Stimulated activated CD4-positive, alpha-beta T cell treated with anti-CD3 and anti-CD28 coated beads, Interleukin-4, amount 100 ng/mL, for 4 hours (primary cell): ENCODE measurements at places on chromosomes 3 and 15.

- DNase-seq: peak; percentile 18
Measured at GRCh38 chr15:92011611-92012367, 158.3 kb downstream of the SLCO3A1 start.

- DNase-seq: no peak
Measured at GRCh38 chr3:171564748-171565480, 104.7 kb upstream of the TNIK start.

DNA sequence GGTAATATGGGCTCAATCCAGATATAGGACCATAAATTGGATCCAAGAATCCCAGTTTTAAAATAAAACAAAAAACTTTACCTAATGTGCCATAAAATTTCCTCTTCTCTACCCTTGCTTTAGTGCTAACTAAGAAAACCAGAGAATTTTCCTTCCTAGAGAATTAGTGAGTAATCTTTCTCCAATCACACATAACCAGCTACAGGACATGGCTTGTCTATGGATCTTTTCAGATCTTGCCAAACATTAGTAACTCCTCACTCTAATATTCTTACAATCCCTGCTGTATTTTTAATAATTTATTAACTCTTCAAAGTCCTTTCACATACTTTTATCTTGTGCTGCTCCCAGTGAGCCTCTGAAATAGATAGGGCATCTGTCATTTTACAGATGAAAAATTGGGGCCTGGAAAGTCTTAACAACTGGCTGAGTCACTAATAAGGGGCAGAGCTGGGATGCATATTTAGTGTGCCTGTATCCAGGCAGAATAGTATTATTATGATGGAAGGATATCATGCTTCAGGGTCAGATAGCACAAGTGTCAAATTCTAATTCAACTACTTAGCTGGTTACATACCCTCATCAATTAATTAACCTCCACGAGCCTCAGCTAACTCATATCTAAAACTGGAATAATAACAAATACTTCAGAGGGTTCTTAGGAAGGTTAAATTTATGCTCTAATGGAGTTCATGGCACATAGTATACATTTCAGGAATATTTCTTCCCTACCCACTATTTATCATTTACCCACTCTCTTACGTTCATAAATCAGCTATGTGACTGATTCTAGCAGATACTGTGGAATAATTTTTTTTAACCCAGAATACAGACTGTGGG lies 5.6 kb downstream of the ZBED2 start:
- no peak for DNase-seq

DNA sequence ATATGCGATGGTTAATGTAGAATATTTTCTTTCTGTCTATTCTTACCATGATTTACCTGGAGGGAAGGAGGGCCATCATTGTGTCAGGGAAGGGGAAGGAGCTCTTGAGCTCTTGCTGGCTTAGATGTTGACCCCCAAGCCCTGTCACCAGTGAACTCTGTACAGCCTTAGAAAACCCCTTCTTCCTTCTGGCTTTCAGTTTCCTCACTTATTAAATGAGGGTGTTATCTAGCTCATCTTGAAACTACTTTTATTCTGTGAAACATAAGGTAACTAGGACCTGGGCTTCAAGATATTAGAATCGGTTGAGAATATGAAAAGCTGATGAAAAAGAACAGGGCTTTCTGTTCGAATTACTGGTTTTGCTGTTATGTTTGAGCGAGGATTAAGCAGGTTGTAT lies 25.1 kb upstream of the UTS2B start:
- no peak for DNase-seq

DNA sequence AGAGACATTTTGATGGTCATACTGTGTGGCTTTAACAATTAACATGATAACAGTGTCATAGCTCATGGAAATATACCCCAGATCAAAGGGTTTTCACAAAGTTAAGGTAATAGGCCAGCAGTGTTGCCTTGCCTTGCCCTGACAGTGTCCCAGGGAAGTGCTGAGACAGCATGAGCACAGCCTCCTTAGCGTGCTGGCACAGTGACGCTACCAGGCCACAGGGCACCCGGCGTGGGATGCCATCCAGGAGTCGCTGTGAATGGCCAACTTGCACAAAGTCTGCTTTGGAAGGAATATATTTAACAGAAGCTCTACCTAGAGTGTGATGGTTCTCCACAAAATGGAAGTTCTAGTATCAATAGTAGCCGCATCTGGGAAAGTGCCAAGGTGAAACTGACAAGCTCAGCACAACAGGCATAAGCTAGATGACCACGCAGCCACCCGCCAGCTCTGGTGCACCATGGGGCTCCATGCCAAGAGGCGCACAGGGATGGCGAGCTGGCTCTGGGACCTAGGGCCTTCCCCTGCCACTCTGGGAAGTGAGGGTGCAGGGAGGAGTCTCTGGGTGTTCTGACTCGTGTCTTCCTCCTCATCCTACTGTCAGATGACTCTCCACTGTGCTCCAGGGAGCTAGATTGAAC lies 86.2 kb downstream of the GABRB3 start:
- DNase-seq: no peak

DNA sequence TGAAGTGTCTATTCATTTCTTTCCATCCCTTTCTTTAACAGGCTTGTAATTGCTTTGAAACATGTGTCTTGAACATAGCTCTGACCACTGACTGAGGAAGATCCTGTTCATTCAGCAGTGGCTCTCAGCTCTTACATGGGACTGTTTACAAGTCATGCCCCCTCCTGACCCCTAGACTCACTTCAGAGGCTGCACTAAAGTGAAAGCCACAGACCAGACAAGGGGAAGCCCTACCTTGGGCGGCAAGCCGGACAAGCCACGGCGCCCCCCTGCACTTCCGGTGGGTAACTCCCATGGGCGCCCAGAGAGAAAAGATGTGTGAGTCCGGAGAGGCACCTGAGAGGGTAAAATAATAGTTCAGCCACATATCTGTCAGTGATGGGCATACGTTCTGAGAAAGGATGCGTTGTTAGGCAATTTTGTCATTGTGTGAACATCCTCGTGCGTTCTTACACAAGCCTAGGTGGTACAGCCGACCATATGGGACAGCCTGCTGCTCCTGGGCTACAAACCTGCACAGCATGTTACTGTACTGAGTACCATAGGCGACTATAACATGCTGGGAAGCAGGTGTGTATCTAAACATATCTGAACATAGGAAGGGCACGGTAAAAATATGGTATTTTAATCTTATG lies 116.2 kb downstream of the CHSY1 start:
- no peak for DNase-seq

- DNase-seq: no peak
Measured at GRCh38 chr15:89980896-89981295, 20.2 kb upstream of the ZNF710 start.

GRCh38 chr3:46845397-46845859 lies 17.8 kb downstream of the MYL3 start:
- DNase-seq: no peak

DNA sequence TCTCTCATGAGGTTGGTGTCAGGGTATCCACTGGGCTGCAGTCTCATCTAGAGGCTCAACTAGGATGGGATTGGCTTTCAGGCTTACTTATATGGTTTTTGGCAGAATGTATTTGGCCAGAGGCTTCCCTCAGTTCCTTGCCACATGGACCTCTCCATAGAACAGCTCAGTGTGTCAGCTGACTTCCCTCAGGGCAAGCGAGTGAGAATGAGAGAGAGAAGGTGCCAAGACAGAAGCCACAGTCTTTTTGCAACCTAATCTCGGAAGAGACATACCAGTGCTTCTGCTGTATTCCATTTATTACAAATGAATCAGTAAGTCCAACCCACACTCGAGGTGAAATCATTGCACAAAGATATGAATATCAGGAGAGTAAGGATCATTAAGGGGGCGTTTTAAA lies 129.2 kb downstream of the CCNL1 start:
- DNase-seq: no peak

GRCh38 chr15:91886878-91887277 lies 33.4 kb downstream of the SLCO3A1 start:
- no peak for DNase-seq

DNA sequence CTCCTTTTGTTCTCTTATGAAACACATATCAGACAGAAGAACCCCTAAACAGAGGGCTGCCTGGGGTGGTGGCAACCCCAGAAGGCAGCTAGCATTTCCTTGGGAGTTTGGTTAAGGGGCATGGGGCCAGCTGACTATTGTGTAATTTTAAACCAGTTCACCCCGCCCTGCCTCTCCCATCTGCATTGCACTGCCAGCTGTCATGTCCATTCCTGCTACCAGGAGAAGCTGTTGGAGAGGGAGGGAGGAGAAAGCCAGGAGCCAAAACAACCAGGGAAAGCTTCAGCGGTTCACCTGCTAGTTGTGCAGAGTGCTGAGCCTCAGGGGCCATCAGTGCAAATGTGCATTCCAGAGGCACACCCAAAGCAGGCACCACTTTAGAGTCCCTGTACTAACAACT lies 47.6 kb upstream of the ATP1B3 start:
- DNase-seq: no peak

DNA sequence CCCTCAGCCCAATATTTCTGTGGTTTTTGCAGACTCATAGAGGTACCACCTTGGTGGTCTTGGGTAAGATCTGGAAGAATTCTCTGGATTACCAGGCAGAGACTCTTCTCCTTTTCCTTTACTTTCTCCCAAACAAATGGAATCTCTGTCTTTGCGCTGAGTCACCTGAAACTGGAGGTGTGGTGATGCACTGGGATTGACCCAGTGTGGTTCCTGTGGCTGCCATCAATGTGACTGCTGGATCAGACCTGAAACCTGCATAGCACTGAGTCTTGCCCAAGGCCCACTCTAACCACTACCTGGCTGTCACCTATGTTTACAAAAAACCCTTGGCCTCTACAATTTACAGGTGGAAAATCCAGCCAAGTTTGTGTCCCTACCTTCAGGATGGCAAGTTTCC lies 295.3 kb downstream of the RBMS3 start:
- no peak for DNase-seq

DNA sequence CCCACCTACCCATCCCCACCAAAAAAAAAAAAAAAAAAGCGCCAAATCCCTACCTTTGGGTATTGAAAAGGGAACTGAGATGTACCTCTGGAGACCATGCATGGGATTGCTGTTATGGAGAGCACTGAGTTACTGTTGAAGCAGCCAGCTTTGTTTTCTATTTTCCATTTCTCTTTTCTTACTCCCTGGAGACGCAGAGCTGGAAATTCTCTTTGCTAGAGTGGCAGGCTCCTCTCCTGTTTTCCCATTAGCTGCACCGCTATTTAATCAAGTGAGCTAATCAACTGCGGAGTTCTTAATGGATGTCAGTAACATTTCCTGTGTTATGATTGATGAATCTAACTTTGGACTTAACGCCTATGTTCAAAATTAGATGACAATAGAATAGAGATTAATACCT lies 136.1 kb upstream of the LMCD1 start:
- DNase-seq: no peak

- no peak for DNase-seq
Measured at GRCh38 chr3:79514069-79514468, 253.7 kb downstream of the ROBO1 start.

DNA sequence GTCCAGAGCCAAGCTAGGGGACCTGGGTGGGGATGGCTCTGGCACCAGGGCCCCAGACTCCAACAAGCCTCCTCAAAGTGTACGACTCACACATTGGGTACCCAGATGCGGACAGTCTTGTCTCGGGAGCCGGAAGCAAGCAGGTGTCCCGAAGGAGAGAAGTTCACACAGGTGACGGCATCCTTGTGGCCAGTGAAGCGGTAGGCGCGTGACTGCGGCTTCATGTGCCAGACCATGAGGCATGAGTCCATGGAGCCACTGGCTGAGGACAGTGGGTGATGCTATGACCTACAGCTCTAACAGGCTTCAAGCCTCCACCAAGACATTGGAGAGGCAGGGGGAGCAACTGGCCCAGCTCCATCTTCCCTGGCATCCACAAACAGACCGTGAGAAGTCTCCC lies 4.5 kb downstream of the POC1A start:
- DNase-seq: no peak

DNA sequence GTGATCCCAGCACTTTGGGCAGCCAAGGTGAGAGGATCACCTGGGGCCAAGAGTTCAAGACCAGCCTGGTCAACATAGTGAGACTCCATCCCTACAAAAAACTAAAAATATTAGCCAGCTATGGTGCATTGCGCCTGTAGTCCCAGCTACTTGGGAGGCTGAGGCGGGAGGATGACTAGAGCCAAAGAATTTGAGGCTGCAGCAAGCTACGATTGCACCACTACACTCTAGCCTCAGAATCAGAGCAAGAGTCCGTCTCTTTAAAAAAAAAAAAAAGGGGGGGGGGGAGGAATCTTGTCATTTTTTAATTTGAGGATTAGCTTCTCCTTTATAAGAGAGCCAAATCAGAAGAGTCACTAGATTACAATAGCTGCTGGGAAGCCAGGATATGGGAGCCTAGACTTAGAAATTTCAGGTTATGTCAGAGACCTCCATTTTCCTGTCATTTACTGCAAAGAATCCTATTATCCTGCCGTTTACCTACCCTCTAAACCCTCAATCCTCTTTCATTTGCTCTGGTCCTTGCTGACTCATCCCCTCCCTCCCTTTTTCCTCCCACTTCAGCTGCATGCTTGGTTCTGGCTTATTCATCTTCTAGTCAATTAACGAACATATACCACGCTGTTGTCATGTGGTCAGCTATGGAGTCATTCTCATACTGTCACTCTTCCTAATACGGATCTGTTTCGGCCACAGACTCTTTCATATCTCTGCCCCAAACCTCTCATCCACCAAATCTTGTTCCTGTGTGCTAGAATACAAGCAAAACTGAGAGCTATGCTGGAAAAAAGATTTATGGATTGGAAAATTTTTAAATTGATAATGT lies 83.8 kb upstream of the PPIB start:
- no peak for DNase-seq

- peak; percentile 11 for DNase-seq
Measured at GRCh38 chr15:59691194-59691805, 2.2 kb upstream of the BNIP2 start.

GRCh38 chr3:63584681-63585080 lies 67.8 kb upstream of the SNTN start:
- DNase-seq: no peak

DNA sequence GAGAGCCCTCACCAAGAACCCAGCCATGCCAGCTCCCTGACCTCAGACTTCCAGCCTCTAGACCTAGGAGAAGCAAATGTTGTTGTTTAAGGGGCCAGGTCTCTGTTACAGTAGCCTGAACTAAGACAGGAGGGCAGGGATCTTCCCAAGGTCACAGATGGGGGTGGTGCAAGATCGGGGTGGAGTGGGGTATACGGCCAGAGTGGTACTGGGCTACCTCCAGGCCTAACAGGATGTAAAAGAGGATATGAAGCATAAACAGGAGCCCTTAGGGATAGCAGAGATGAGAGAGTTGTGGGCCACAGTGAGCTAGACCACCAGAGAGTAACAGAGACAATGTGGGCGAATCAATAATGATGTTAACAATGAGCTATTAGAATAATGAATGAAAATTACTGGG lies 82.9 kb downstream of the TOP2B start:
- DNase-seq: no peak

DNA sequence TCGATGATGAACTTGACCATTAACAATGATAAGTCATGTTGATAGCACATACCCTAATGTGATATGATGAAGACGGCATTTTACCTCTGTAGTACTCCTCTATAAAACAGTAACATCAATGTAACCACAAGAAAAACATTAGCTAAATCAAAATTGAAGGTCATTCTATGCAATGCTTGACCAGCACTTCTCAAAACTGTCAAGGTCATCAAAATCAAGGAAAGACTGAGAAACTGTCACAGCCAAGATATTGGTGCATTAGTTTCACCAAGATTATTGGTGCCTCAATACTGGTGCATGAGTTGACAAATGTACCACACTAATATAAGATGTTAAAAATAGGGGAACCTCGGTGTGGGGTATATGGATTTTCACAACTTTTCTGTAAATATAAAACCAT lies 251.1 kb upstream of the CNTN4 start:
- DNase-seq: no peak

- no peak for DNase-seq
Measured at GRCh38 chr3:185283374-185283935, 29.6 kb upstream of the EHHADH start.
